Right ventricle myocardium superior (tissue), 1 donor: ENCODE measurements at places on chromosomes 4 and X. TPM values are rescaled to one million over a fixed set of nuclear protein-coding genes. Genes with fewer than 3 reads are reported as not detected.

- no peak for DNase-seq
Measured at GRCh38 chrX:150449313-150449712, 86.2 kb downstream of the MAMLD1 start.

DNA sequence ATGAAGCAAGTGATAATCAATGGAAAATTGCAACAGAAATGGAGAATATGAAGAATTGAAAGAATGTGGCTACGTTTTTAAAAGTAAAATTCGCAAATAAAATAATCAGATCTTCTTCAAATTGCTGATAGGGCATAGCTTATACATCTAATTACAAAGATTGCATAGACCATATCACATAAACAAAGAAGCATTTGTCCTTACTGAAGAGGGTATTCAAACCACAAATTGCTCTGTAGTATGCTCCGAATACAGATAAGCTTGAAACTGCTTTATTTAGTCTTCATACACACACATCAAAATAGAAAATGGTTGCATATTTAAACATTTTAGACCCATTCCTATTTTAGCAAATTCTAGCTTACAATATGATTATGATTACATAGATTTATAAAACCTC is 206.7 kb upstream of the SLIT2 start:
- no peak for DNase-seq

DNA sequence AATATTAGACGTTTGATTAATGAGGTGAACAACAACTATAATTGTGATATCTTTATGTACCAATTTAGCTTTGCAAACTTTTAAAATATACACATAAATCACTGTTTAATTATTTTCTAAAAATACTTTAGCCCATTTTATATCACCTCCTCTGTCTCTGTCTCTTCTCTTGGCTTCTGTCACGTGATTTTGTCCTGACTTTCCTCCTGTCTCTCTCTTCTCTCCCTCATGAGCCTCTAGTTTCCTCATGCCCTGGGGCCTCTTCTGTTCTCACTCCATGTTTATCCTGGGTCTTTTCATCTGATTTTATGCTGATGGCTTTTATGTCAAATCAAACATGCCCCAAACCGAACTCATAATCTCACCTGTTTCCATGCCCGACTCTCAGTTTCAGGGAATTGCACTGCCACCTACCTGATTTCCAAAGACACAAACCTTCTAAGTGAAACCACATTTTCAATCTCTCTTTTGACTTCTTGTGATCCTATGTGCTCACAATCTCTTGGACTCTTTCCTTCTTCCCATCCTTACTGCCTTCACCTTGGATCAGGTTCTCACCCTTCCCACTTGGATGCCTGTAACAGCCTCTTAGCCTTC is 303.0 kb upstream of the GALNT7 start:
- DNase-seq = no peak

DNA sequence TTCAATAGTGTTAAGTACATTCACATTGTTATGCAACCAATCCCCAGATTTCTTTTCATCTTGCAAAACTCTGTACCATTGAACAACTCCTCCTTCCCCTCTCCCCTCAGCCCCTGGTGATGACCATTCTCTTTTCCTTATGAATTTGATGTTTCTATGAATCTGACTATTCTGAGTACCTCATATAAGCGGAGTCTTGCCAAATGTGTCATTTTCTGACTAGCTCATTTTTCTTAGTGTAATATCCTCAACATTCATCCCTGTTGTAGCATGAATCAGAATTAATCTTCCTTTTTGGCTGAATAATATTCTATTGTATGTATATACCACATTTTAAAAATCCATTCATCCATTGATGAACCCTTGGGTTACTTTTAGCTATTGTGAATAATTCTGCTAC is 34.0 kb downstream of the SMIM20 start:
- no peak for DNase-seq

DNA sequence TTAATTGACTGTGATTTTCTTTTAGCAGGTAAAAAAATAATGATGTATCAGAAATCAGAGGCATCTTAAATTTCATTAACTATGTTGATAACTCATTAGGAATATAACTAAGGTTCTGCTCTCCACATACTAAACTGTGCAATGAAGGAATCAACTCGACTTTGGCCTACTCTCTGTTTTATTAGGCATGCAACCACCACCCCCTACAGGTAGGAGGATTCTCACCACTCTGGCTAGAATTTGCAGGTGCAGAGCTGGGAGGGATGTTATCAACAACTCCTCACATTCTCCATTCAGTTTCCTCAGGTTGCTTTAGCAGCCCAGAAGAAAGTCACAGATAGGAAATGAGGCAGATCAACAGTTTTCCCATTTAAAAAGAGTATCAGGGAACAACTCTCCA is 160.1 kb downstream of the COX18 start:
- no peak for DNase-seq

The TLR10 gene
- not detected for total RNA-seq

The CTAG1B gene
- total RNA-seq = not detected

The TRPC5OS gene
- not detected for total RNA-seq

The ARHGEF6 gene
- 36.8 TPM for total RNA-seq

The CFP gene
- total RNA-seq = 2.6 TPM

The RASGEF1B gene
- total RNA-seq = 3.3 TPM

The CLIC2 gene
- 10.7 TPM for total RNA-seq

The CCSER1 gene
- total RNA-seq = 13.8 TPM

The NRK gene
- total RNA-seq = 2.5 TPM

The PCDH18 gene
- 5.0 TPM for total RNA-seq
